Neural progenitor cell (in vitro differentiated cells): ENCODE measurements at places on chromosomes 7 and 10.

- no peaks in the 10 kb centered on the region for H3K36me3 ChIP-seq
- no peaks in the 10 kb centered on the region for H3K4me1 ChIP-seq
- no peak overlapping the region for H3K27ac ChIP-seq
- no peak overlapping the region for H3K4me3 ChIP-seq
- no peaks in the 10 kb centered on the region for H3K27me3 ChIP-seq
- DNase-seq = peak; percentile 3
Observed at GRCh38 chr7:112798274-112799159, 8.3 kb upstream of the TMEM168 start.

DNA sequence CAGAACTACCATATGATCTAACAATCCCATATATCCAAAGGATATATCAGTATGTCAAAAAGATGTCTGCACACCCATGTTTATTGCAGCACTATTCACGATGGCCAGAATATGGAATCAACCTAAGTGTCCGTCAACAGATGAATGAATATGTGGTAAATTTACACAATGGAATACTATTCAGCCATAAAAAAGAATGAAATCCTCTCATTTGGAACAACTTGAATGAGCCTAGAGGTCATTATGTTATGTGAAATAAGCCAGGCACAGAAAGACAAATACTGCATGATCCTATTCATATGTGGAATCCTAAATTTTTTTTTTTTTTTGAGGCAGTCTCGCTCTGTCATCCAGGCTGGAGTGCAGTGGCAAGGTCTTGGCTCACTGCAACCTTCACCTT is 6.3 kb upstream of the CFAP70 start:
- DNase-seq = no peak
- no peak overlapping the region for H3K4me3 ChIP-seq
- no peaks in the 10 kb centered on the region for H3K4me1 ChIP-seq
- H3K27me3 ChIP-seq = no peaks in the 10 kb centered on the region
- no peaks in the 10 kb centered on the region for H3K36me3 ChIP-seq

DNA sequence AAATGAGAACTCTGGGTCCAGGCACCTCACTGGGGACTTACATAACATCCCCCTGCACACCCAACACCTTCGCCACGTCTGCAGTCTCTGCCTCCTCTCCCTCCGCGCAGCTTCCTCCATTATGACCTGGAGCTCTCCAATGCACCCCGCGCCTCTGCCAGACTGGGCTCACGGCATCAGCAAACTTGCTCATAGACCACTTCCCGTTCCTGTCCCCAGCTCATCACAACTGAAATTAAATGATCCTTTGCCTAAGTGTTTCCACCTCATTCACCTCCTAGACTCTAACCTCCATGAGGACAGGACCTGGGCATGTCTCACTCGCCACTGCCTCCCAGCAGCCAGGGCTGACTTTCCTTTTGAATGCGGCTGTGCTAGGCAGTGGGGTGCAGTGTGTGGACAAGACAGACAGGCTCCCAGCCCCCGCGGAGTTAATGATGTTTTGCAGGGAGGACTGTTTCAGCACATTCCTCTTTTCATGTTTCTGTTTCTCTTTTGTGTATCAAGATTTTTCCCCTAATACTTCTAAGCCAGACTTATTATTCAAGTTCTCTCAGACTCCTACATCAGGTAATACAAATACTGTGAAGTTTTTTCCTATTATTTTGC is 18.8 kb downstream of the CHST15 start:
- H3K4me3 ChIP-seq = peak overlapping the region; percentile 2
- H3K27me3 ChIP-seq = no peaks in the 10 kb centered on the region
- peak overlapping the region; percentile 66 for H3K27ac ChIP-seq
- no peaks in the 10 kb centered on the region for H3K36me3 ChIP-seq
- peaks cover 28% of the 10 kb centered on the region for H3K4me1 ChIP-seq

- H3K4me3 ChIP-seq = no peak overlapping the region
- H3K36me3 ChIP-seq = no peaks in the 10 kb centered on the region
- peaks cover under 1% of the 10 kb centered on the region for H3K4me1 ChIP-seq
- H3K27ac ChIP-seq = no peak overlapping the region
Observed at GRCh38 chr7:151623766-151624165, 104.1 kb upstream of the RHEB start.

GRCh38 chr7:82441669-82442478 is 1.7 kb downstream of the CACNA2D1 start:
- H3K4me3 ChIP-seq = peak overlapping the region; percentile 91
- peak; percentile 44 for DNase-seq
- H3K27me3 ChIP-seq = peaks cover 29% of the 10 kb centered on the region
- H3K27ac ChIP-seq = no peak overlapping the region
- no peaks in the 10 kb centered on the region for H3K36me3 ChIP-seq

- DNase-seq = no peak
- no peaks in the 10 kb centered on the region for H3K36me3 ChIP-seq
- H3K27ac ChIP-seq = no peak overlapping the region
- peaks cover 4% of the 10 kb centered on the region for H3K4me1 ChIP-seq
- no peaks in the 10 kb centered on the region for H3K27me3 ChIP-seq
Observed at GRCh38 chr10:88292185-88292514, 291.0 kb downstream of the RNLS start.

GRCh38 chr10:127877699-127878098 is 15.0 kb downstream of the CLRN3 start:
- H3K4me1 ChIP-seq = no peaks in the 10 kb centered on the region
- H3K36me3 ChIP-seq = no peaks in the 10 kb centered on the region
- H3K4me3 ChIP-seq = no peak overlapping the region
- no peaks in the 10 kb centered on the region for H3K27me3 ChIP-seq

GRCh38 chr7:4132221-4132620 is 549.9 kb upstream of the FOXK1 start:
- DNase-seq = no peak
- no peaks in the 10 kb centered on the region for H3K36me3 ChIP-seq
- peaks cover 16% of the 10 kb centered on the region for H3K4me1 ChIP-seq
- no peaks in the 10 kb centered on the region for H3K27me3 ChIP-seq

DNA sequence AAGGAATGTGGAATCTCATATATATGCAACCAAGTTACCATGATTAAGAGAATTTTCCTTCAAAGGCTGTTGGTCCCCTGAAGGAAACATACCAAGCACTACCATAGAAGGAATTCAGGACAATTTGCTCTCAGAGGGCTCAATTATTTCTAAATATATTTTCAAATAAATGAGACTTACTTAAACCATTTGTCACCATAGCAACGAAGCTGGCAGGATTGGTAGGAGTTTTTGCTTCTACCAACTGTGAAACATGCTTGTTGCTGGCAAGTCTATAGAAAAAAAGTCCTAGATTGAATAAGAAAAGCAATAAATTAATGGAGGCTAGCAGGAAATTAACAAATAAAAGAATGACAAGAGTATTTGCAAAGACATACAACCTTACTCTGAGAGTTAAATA is 156.9 kb upstream of the NPSR1 start:
- H3K27me3 ChIP-seq = no peaks in the 10 kb centered on the region
- no peak for DNase-seq
- no peak overlapping the region for H3K4me3 ChIP-seq
- no peak overlapping the region for H3K27ac ChIP-seq
- no peaks in the 10 kb centered on the region for H3K36me3 ChIP-seq

GRCh38 chr10:61452655-61453641 is at the start of gene TMEM26:
TSS of gene TMEM26 (minus strand) at chr10:61453381. CDS start at chr10:61453081, 300 bp downstream.
- H3K27me3 ChIP-seq = peaks cover 66% of the 10 kb centered on the region
- no peak within 1 kb of the TSS for H3K27ac ChIP-seq
- DNase-seq = peak; percentile 57
- peak within 1 kb of the TSS; percentile 49 for H3K4me3 ChIP-seq

DNA sequence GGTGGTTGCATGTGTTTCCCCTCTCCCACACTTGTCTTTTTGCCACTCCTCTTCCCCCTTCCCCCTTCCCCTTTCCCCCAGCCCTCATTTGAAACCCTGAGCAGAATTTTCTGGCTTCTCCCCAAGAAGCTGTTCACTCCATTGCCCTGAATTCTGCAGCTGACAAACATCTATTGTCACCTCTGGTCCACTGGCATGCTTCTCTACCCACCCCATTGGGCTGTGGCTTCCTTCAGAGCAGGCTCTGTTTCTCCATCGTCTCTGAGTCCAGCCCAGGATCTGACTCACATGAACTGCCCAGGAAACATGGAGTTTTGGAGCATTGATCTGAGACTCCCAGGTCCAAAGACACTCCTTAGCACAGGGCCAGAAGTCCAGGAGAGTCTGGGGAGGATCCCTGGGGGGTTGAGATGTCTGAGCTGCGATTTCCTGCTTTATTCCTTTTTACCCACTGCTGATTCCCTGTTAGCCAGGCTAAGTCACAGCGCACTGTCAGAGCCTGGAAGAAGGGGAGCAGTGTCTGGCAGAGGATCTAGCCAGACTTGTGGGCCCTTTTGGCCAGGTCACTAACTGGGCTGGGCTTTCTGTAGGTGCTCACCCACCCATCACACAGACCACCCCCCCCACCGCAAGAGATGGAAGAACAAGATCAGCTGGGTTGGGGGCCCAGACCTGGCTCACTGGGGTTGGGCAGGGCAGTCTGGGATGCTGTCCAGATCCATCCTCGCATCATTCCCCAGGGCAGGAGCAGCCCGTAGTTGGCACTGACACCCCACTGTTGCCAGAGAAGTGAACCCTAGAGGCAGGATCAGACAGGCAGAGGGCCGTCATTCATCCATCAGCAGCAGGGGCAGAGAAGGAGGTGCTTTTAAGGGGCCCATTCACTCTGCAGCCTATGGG is 3.5 kb downstream of the CHAT start:
- H3K27me3 ChIP-seq = peaks cover 76% of the 10 kb centered on the region
- H3K4me3 ChIP-seq = no peak overlapping the region
- H3K27ac ChIP-seq = no peak overlapping the region
- H3K4me1 ChIP-seq = peaks cover 11% of the 10 kb centered on the region
- H3K36me3 ChIP-seq = no peaks in the 10 kb centered on the region

GRCh38 chr10:133261726-133262325 is 14.8 kb downstream of the ADAM8 start:
- H3K27me3 ChIP-seq = peaks cover 29% of the 10 kb centered on the region
- peaks cover 15% of the 10 kb centered on the region for H3K4me1 ChIP-seq
- no peak overlapping the region for H3K27ac ChIP-seq
- peak; percentile 86 for DNase-seq
- no peaks in the 10 kb centered on the region for H3K36me3 ChIP-seq

DNA sequence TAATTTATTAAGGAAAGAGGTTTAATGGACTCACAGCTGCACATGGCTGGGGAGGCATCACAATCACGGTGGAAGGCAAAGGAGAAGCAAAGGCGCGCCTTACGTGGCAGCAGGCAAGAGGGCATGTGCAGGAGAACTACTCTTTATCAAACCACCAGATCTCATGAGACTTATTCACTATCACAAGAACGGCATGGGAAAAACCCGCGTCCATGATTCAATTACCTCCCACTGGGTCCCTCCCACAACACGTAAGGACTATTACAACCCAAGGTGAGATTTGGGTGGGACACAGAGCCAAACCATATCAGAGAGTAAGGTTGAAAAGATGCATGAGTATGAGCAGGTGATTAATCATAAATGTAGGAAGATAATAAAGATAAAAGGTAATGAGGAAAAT is 3.2 kb upstream of the JCAD start:
- DNase-seq = no peak
- H3K36me3 ChIP-seq = no peaks in the 10 kb centered on the region
- peaks cover 32% of the 10 kb centered on the region for H3K27me3 ChIP-seq
- peaks cover 9% of the 10 kb centered on the region for H3K4me1 ChIP-seq

- peaks cover 20% of the 10 kb centered on the region for H3K4me1 ChIP-seq
- peaks cover 5% of the 10 kb centered on the region for H3K27me3 ChIP-seq
- H3K27ac ChIP-seq = no peak overlapping the region
Observed at GRCh38 chr7:44277851-44278250, 47.5 kb downstream of the CAMK2B start.

GRCh38 chr10:70573599-70574506 is 28.7 kb downstream of the PRF1 start:
- no peaks in the 10 kb centered on the region for H3K36me3 ChIP-seq
- DNase-seq = no peak
- H3K27ac ChIP-seq = no peak overlapping the region
- no peaks in the 10 kb centered on the region for H3K27me3 ChIP-seq

DNA sequence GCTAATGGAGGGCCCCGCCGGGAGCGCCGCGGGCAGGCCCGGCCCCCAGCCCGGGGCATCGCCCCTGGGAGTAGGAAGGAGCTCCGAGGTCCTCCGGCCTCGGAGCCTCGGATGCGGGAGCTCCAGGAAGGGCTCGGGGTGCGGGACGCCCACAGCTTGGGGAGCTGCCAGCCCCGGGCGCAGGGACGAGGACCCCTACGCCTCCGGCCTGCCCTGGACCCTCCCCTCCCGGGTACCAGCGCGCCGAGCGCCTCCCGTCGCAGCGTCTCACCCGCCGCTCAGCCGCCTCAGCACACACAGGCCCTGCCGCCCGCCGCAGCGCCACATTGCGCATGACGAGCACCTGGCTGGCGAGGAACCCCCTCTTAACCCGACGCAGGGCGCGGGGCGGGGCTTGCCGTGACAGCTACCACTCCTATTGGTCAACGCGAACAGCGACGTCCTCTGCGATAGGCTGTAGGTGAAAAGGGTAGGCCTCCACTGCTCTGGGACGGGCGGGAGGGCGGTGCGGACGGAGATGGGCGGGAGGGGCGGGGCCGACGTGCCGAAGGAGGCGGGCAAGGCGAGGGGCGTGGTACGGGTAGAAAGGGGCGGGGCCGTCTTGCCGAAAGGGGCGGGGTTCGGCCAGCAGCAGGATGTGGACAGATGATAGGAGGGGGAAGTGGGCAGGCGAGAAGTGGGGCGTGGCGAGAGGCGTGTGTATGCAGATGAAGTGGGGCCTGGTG is at the start of gene PITRM1:
PITRM1 (minus strand) TSS at position 337 of the 725 bp plus-strand sequence; CDS start at position 327, 10 bp downstream.
- no peaks in the 10 kb centered on the region for H3K27me3 ChIP-seq
- peak; percentile 99 for DNase-seq
- peaks cover 4% of the 10 kb centered on the region for H3K4me1 ChIP-seq

GRCh38 chr10:5482016-5482415 is 17.4 kb downstream of the CALML5 start:
- H3K4me1 ChIP-seq = peaks cover 20% of the 10 kb centered on the region
- H3K27ac ChIP-seq = no peak overlapping the region
- no peaks in the 10 kb centered on the region for H3K36me3 ChIP-seq

GRCh38 chr10:28250782-28251181 is 52.1 kb downstream of the MPP7 start:
- H3K4me3 ChIP-seq = no peak overlapping the region
- H3K27me3 ChIP-seq = no peaks in the 10 kb centered on the region
- no peaks in the 10 kb centered on the region for H3K4me1 ChIP-seq
- DNase-seq = no peak

DNA sequence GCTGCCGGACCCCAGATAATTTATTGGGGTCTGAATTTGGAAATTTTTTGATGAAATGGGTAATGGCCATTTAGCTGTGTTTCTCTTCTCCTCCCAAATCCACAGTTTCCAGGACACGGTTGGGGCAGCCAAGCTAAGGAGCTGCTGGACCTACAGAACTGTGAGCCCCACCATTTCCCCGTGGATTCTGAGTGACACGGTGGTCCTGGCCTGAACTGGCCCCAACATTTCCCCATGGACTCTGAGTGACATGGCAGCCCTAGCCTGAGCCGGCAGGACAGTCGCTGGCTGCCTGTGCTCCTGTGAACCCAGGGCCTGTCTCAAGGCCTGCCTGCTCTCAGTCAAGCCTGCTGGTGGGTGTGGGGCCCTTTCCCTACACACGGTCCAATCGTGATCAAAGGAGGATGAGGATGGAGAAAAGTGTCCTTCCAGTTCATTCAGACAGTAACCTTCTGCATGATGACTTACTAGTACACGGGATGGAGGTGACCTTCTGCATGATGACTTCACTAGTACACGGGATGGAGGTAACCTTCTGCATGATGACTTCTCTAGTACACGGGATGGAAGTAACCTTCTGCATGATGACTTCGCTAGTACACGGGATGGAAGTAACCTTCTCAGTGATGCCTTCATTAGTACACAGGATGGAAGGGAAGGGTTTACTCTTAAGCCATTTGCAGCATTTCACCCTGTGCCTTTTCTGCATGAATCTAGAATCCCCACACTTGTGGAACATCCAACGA is 359.9 kb downstream of the GLRX3 start:
- H3K4me3 ChIP-seq = no peak overlapping the region
- H3K4me1 ChIP-seq = peaks cover 9% of the 10 kb centered on the region
- no peaks in the 10 kb centered on the region for H3K27me3 ChIP-seq

GRCh38 chr10:87771871-87772500 is 46.0 kb downstream of the ATAD1 start:
- H3K4me3 ChIP-seq = no peak overlapping the region
- peak; percentile 49 for DNase-seq
- H3K36me3 ChIP-seq = peaks cover 17% of the 10 kb centered on the region
- H3K4me1 ChIP-seq = no peaks in the 10 kb centered on the region
- H3K27ac ChIP-seq = no peak overlapping the region
